Activated CD8-positive, alpha-beta memory T cell treated with anti-CD3 and anti-CD28 coated beads for 1 hour (primary cell): ENCODE measurements at places on chromosomes 1 and 21.

DNA sequence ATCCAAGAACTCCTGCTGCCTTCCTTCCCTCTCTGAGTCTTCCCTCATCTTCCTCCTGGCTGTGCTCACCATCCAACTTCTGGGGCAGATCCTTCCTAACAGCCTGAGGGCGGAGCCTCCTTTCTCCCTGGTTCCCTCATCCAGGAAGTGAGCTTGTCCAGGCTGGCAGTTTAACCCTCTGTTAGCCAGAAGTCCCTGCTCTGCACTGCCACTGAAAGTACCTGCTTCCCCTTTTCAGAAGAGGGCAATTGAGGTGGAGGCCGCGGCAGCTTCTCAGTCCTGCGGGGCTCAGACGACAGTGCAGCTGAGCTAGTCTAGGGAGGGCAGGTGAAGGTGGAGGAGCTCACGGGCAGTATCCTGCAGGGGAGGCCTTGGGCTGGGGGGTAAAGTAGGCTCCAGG is 149.1 kb downstream of the FCRL5 start:
- no peak for DNase-seq

DNA sequence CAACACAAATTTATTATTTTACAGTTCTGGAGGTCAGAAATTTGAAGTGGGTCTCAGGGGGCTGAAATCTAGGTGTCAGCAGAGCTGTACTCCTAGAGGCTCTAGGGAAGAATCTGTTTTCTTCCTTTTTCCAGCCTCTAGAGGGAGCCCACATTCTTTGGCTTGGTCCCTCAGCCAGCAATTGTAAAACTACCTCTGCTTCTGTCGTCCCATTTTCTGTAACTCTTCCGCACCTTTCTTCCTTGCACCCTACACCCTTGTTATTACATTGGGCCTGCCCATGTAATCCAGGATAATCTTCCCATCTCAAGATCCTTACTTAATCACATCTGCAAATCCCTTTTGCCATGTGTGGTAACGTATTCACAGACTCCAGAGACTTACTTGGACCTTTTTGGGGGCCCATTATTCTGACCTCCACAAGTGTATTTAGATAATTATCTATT is 24.8 kb upstream of the THEM4 start:
- DNase-seq: no peak

DNA sequence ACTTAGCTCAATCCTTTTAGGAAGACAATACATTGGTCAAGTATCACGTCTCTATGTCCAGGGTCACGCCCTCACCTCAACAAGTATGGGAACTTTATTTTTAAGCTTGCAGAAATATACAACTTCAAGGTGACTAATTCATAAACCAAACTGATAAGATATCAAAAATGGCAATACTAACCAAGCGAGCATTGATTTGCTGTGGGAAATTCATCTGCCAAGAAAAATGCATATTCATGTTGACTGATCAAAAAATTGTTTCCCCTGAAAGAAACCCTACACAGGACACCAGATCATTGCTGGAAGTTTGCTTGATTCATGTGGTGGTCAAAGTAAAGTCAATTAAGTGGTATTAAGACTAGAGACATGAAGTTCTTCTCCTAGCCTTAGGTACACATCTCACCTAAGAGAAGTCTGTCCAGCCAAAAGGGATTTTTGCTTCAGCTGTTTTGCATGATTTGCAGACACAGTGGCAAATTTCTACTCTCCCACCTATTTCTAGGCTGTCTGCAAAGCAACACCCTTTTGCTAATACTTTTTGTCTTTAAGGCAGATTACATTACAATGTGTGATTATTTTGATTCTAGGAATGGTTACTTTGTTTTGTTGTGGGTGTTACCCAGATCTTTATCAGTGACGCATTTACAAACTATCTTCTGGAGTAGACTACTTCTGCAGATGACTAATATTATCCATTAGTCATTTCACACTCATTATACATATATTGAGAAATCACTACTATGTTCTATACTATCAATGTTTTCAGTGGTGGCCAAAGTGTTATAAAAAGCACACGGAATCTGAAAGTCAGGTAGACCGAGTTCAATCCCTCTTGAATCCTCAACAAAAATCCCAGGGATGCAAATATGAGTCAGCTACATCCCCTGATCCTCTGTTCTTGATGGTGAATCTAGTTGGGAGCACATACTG is 12.4 kb downstream of the SAMSN1 start:
- DNase-seq: no peak

- DNase-seq: no peak
Observed at GRCh38 chr1:170174395-170174794, 28.6 kb downstream of the NTMT2 start.

- no peak for DNase-seq
Observed at GRCh38 chr1:157948312-157949073, 45.0 kb upstream of the KIRREL1 start.

GRCh38 chr1:39779821-39780220 is 8.7 kb upstream of the OXCT2 start:
- no peak for DNase-seq

DNA sequence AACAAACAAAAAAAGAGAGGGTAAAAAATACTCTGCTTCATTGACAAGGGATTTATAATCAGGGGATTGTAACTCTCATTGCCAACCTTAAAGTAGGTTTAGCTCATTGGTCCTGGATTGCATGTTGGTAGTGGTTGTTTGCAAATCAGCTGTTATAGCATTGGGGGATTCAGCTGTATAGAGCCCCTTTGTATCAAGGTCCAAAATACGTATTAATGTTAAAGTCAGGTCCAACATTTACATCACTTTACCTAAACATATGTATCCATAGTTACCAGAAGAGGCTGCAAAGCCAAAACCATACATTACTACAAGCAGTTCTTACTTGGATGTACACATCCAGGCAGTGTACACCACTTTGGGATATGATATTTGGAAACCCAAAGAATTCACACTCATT is 29.4 kb downstream of the RPS27 start:
- DNase-seq: no peak

- DNase-seq: no peak
Observed at GRCh38 chr1:32142446-32143301, 34.8 kb downstream of the KPNA6 start.

GRCh38 chr1:231232870-231233734 is 7.9 kb upstream of the GNPAT start:
- DNase-seq: no peak

DNA sequence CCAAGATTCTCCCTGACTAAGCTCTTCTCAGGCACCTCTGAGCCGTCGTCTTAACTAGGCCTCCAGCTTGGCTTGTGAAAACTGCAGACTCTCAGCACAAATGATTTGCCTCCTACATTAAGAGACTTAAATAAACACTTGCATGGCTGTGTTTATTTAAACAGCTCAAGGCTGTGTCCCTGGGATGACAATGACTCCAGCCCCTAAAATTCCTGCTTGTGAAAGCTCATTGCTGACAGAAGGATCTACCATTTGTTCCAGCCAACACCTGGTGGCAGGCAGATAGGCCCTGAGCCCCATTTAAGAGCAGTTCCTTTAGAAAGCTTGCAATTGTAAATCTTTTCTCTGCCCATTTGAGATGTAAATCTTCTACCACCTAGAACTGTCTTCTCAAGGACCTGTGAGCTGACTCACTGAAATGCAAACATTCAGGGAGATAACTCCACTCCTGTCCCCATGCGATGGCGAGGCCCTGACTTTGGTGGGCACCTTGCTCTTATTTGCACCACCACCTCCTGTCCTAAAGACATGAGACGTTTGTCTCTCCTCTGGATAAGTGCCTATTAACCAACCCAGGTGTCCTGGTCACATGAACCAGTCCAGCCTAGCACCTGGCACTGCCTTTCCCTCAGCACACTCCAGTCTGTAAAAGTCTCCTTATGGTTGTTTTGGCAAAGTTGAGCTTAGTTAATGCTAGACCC is 15.1 kb upstream of the PCP4 start:
- no peak for DNase-seq

DNA sequence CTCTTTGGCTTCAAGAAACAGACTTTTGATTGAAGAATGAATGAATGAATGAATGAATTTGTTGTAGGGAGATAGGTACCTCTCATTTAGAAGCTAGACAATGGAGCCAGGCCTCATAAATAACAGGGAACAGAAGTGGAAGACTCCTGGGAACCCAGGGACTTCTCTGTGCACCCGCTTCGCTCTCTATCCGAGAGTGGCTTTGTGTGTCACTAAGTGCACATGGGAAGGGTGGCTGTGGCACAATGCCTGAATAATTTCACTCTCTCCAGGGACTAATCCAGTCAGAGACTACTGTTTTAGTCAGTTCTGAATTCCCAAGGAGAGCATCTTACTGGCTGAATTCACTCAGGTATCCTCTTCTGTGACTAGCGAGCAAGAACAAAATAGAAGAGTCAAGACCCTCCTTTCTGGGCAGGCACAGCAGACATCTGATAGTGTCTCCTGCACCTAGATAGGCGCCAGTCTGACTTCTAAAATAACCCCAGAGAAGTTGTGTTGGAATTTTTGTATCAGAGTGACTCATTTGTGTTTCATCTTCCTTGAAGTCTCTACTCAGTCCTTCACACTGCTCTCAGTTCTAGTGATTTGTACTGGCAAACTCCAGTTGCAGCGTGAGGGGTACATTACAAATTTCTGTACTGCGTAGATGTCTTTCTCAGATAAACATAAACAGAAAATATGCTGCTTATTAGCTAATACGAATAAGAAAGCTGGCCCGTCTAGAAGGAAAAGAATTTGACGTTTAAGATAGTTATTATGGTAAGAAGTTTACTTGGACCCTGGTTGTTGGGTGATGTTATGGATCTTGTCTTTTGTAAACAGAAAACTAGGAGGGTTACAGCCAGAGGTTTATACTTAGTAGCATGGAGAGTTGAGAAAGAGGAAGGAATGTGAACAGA is 34.0 kb downstream of the BACH1 start:
- no peak for DNase-seq

- no peak for DNase-seq
Observed at GRCh38 chr1:229597877-229598276, 28.0 kb downstream of the TAF5L start.

- no peak for DNase-seq
Observed at GRCh38 chr21:30717105-30717504, 1.5 kb downstream of the KRTAP21-3 start.

DNA sequence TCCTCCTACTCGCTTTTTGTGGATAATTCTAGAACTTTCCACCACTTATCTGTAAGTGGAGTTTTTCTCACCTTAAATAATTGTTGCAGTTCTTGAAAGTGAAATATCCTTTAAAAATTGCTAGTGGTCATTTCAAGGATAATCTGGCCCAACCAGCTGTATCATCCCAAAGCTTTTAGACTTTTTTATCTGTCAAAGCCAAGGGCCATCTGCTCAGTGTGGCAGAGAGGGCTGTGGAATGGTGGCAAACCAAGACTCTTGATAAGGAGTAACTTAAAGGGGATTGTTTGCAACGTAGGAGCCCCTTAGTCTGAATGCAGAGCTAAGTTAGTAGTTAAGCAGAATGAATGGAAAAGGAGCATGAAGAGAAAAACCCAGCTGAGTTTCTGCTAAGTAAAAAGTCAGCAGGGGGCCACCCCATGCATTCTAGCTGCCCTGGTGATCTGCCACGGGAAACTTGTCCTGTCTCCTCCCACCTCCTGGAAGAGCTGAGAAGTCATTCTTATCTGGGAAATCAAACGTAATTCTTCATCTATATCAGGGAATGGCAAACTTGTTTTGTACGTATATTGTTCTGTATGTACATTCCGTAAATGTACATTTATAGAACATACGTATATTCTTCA is 169.3 kb downstream of the PRDM2 start:
- no peak for DNase-seq

- no peak for DNase-seq
Observed at GRCh38 chr1:210252621-210253051, 20.0 kb downstream of the SERTAD4 start.

GRCh38 chr1:65284229-65284628 is 25.1 kb upstream of the DNAJC6 start:
- no peak for DNase-seq

GRCh38 chr1:78267513-78268218 is 221.9 kb downstream of the GIPC2 start:
- DNase-seq: no peak

DNA sequence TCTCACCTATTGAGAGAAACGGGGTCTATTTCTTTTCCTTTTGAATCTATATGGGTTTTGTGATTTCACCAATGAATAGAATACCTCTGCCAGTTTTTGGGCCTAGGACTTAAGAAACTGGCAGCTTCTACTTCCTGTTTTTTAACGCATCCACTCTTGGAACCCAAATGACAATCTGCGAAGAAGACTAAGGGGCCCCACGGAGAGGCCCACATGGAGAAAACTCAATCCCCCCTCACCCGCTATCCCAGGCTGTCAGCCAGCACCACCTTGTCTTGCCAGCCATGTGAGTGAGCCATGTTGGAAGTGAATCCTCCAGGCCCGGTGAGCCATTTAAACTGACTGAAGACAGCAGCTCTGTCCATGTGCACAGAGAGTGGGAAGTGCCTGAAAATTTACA is 3.6 kb upstream of the HENMT1 start:
- no peak for DNase-seq

GRCh38 chr1:165356876-165357275 is 361 bp upstream of the LMX1A start:
- no peak for DNase-seq

DNA sequence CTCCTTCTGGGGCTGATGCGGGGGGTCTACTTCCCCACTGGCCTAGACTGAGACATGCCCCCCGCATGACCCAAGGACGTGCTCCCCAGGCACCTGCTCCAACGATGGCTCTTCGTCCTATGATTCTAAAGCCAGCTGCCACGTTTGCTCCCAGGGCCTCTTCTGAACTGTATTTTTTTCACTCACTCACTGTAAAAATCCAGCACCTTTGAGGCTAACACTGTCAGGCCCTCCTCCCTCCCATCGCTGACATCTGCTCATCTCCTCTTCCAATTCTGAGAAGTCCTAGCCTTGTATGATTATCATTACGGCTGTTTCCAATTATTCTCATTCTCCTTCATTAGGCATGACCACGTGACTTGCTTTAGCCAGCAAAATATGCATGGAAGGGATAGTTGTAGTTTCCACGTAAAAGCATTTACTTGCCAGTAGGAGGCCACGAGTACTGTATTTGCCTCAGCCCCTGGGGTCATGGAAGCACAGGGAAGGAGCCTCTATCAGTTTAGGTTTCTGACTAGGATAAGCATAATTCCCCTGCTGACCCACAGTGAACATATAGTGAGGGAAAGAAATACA is 19.1 kb upstream of the EDN2 start:
- no peak for DNase-seq

GRCh38 chr1:236862615-236863211 is 67.6 kb downstream of the MTR start:
- DNase-seq: no peak

DNA sequence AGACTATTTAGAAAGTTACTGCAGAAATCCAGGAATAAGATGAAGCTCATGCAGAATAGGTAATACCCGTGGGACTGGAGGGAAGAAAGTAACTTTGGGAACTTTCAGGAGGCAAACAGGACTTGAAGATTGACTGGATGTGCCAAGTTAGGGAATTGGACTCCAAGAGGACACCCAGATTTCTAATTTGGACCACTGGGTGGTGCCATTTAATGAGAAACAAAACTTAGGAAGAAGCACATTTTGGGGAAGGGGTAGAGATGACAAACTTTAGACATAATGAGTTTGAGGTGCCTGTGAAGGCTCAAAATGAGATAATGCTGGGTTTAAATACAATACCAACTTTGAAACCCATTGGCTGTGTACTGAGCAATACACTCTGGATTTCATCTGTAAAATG is 3.3 kb upstream of the B4GALT3 start:
- DNase-seq: no peak

GRCh38 chr1:47725000-47725473 is 272.1 kb downstream of the TRABD2B start:
- DNase-seq: no peak

- DNase-seq: no peak
Observed at GRCh38 chr21:38505654-38506523, 7.6 kb upstream of the ERG start.
